CD4-positive, alpha-beta memory T cell (primary cell): ENCODE measurements at places on chromosomes 11 and 22.
A peak's percentile ranks its signal among the peaks of the same experiment; 100 is the strongest.

GRCh38 chr11:80109031-80109430, 668.2 kb upstream of the TENM4 start:
- DNase-seq = no peak

- DNase-seq = no peak
These were observed 38.1 kb downstream of the DBX1 start for GRCh38 chr11:20122131-20122530.

GRCh38 chr22:37905534-37906363, at the start of gene MICALL1:
Gene MICALL1 (plus strand): TSS chr22:37906297. CDS start chr22:37906423, 126 bp downstream.
- DNase-seq = peak; percentile 62

DNA sequence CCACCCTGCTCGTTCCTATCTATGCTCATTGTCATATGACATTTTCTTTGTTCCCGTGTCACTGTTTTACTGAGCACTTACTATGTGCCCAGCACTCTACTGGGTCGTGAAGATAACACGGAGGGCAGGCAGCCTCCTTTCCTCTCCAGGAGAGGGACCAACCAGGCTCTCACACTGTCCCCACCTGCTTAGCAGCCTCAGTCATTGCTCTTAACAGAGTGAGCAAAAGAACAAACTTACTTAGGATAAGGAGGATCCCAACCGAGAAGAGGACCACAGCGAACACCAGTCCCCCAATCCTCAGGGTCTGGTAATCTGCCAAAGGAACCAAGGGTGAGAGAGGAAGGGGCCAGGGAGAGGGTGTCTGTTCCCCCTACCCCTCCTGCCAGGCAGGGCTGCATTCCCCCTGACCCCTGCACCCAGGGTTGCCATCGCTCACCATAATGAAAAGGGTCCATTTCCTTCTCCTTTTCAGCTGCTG, 17.0 kb upstream of the FXYD2 start:
- no peak for DNase-seq

GRCh38 chr22:37164505-37164887, 14.8 kb upstream of the IL2RB start:
- no peak for DNase-seq

DNA sequence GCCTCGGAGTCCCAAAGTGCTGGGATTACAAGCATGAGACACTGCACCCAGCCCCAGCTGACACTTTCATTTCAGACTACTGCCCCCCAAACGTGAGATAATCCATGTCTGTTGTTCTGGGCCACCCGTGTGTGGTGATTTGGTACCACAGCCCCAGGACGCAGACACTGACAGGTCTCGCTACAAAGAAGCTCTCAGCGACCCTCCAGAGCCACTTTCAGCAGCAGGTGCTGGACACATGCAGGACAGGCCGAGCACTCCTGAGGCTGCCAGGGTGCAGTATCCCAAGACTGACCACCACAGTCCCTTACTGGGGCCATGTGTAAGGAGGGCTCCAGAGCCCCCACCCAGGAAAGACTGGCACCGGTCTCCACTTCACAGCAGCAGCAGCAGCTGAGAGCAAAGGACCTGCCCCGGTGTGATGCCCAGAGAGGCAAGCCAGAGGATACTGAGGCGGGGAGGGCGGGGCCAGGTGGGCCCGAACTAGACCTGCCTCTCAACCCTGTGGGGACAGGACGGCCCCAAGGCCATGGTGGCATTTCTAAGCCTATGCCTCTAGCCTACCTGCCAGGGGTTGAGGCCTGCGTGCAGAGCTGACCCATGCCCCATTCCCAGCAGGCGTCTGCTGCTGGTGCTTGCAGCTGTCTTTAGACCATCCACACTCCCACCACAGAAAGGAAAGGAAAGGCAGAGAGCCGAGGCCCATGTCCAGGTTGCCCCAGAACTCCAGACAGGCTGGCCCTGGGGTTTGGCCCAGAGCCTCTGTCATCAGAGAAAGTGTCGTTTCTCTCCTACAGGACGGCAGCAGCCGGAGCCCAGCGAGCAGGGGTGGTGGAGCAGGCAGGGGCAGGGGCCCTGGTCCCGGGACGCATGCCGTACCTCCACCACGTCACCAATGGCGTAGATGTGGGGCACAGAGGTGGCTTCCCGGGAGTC, 28.0 kb upstream of the GNB1L start:
- DNase-seq = no peak

DNA sequence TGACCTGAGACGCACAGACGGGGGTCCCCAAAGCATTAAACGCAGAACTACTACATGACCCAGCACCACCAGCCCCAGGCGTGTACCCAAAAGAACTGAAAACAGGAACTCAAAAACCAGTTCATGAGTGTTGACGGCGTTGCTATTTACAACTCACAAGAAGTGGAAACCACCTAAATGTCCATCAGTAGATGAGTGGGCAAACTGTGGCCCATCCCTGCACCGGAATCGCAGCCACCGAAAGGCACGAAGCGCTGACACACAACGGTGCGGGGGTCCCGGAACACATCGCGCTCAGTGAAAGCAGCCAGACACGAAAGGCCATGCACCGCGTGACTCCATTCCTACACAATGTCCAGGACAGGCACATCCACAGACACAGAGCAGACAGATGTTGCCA, 79.2 kb downstream of the TRMU start:
- no peak for DNase-seq

- no peak for DNase-seq
These were observed 218.8 kb downstream of the CTTN start for GRCh38 chr11:70616938-70617654.

DNA sequence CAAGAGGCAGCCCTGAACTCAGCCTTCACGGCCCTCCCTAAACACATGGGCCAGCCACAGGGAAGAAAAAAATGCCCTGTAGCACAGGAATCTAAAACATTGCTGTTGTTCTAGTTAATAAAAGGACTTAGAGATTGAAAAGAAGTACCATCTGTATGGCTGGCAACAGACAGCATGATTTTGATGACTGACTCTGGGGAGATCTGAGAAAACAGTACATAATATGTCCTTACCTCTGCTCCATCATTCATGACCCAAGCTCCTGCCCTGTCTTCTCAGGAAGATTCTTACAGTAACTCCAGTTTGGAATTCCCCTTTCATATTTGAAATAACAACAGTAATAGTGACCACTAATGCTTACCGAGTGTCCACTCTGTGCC, 244.2 kb downstream of the ETS1 start:
- DNase-seq = no peak

GRCh38 chr22:47351836-47352579, 589.6 kb downstream of the TBC1D22A start:
- no peak for DNase-seq

DNA sequence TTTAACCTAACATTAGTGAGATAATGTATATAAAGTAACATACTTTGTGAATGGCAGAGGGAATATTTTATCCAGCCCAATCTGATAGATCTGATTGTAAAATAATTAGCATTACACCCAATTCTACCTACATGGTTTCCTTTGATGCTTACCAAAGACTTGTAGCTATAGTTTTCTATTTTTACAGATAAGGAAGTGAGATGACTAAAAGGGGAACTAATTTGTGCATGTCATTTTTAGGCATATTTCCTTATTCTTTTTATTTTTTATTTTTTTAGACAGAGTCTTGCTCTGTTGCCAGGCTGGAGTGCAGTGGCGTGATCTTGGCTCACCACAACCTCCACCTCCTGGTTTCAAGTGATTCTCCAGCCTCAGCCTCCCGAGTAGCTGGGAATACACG, 793.7 kb upstream of the LRRC4C start:
- no peak for DNase-seq

GRCh38 chr11:130705670-130706421, 210.4 kb downstream of the SNX19 start:
- DNase-seq = no peak

DNA sequence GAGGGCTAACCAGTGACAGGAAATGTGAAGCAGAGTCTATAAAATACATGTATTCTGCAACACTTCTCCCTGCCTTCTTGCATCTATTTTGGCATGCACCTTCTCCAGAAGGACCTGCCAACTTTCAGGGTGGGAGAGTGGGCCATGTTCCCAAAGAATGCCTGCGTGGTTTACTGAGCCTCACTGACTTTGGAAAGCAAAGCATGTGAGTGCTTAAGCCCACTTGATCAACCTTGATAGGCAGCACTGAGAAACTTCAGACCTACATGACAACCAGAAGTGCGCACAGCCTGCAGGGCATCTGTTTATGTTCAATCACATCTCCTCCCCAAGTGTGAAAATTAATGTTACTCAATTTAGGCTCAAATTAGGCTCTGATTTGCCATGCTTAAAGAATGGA, 69.2 kb downstream of the AMOTL1 start:
- no peak for DNase-seq

DNA sequence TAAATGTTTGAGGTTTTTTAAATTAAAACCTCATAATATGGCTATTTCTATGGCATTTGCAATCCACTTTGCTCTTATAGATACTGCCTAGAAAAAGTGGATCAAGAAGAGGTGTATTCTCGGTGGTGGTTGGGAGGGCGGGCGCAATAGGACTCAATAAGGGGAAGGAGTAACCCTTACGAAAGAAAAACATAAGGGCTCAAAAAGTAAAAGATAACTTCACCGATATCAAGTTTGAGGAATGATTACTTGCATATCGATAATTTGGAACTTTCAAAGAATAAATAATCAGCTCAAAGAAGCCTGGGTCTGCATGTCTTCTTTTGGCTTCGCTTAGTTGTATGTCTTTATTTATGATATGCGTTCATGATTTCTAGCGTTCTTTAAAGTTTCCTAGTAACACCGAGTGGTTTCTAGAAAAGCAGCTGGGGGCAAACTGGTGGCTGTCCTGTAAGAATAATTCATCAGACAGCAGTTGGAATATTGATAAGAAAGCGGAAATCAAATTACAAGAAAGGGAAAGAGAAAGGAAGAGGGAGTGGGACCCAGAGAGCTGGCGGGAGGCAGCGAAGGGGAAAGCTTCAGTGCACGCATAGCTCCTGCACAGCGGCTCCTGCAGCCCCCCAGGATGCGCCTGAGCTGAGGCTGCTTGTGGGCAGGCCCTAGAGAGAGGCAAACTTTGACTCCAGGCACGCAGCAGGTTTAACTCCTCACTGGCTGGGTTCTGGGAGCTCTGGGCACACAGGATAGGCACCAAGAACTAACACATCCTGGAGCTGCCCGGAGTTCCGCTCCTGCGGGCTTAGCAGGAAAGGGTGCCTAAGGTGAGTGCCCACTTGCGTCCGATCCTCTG, 9.1 kb upstream of the FLI1 start:
- DNase-seq = no peak

GRCh38 chr22:49656291-49656851, 171.3 kb downstream of the BRD1 start:
- no peak for DNase-seq

DNA sequence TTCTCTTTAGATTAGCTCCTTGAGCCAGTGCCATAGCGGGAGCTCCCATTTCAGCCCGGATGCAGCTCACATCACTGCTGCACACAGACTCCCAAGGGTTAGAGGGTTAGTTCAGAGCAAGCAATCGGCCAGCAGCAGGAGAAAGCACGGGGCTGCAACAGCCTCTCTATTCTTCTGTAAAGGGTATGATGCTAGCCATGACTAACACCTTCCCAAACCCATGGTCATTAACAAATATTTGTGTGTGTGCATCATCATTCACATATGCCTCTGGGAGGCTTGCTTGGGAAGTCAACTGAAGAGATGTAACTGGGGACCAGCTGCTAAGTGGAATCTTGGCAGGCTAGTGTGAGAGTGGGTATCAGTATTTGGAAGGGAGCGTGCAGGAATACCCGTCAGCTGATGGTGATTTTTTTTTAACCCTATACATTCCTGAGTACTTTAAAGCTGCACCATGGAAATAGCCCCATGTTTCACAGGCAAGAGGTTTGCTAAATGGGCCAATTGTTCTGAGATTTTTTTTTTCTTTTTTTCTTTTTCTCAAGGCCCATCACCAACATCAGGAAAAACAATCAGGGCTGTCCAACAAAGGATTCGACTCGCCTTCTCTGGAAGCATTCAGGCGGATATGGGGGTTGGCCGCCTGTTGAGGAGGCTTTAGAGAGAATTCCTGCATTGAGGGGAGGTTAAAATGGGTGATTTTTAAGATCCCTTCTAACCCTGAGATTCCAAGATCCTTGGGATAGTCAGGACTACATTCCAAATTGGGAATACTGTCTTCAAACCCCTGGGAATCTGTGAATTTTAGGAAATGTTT, 33.2 kb upstream of the CCDC89 start:
- DNase-seq = no peak

DNA sequence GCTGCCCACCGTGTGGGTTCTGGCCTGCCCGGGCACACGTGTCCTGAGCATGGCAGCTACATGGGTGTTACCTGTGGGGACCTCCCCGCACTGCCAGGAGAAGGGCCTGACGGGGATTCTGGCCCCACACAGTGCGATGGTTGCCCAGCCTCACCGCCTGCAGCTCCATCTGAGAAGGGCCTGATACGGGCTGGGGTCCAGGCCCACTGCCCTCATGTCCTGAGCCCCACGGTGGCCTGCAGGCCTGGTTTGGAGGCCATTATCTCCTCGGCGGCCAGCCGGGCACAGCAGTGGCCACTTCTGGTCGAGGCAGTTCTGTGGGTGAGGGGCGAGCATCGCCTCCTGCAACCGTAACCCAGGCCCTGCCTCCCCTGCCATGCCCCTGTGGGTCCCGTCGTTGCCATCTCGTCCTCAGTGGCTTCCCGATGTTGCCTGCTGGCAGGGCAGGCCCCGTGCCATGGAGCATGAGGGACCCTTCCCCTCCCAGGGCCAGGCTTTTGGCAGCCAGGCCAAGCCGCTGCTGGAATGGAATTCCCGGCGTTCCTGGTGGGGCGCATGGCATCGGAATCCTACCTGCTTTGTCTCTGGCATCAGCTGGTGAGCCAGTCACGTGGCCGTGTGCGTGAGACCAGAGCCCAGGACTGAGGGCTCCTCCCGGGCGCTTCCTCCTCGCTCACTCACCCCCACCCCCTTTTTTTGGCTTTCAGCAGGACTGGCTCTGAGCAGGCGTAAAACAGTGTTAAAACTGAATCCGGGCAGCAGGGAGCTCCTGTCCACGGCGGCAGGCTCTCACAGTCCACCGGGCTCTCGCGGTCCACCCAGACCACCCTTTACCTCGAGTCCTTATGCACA, 71.9 kb upstream of the PPARA start:
- DNase-seq = no peak

DNA sequence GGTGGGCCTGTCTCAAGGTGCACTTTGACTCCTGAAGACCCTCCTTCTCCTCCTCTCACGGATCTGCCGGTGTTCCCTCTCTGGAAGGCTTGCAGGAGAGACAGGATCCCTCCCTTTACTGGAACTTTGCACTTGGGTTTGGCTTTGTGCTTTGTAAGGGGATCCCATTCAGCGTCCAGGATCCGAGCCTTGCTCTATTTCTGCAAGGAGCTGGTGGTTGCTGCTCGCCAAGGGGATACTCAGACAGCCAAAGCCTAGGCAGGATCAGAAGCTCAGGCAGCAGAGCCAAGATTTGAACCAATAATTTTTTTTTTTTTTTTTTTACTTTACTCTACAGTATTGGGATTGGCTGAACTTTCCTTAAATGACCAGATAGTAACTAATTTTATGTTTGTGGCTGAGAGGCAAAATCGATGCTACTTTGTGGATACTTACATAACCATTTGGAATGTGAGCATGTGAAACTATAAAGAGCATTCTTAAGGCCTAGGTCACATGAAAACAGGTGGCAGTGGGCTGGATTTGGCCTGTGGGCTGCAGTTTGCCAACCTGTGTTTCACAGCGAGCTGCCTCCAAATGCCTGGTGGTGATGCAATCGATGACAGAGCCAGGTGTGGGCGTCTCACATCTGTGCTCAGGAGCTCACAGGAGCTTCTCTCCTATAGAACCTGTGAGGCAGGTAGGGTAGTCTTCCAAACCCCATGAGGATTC, 25.2 kb downstream of the BCR start:
- DNase-seq = no peak
